ENCODE measurements at places on chromosomes 12 and 14.
A peak's percentile ranks its signal among the peaks of the same experiment; 100 is the strongest.

GRCh38 chr12:80272387-80272915 lies 171.6 kb upstream of the PTPRQ start:
- no peak for DNase-seq

DNA sequence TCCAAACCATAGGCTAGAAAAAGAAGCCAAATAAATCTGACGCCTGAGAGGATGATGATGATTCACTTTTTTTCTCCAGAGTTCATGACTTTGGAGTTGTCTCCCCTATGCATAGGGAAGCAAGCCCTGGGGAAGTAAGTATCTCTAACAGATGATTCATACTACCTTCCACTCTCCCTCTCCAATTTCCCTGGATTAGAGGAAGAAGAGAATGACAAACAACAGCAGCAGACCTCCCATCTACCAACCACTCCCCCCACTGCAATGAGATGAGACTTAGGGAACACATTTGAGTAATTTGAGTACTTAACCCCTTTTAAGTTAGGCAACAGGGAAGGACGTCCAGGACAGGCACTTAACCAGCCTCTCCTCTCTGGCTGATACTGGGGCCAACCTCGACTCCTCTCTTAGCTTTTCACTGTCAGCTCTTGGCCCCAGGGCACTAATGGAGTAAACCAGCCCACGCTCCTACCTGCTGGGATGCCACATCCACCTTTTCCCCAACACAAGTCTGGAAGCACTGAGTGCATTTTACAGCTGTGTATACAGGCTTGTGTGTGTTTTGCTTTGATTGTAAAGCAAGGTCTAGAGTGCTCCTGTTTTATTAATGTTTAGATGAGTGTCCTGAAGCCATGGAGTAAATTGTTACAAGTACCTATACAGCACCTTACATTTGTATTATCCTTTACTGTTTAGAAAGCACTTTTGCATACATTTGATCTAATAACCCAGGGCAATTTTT lies 180.7 kb downstream of the PHLDA1 start:
- peak; percentile 81 for DNase-seq

GRCh38 chr14:60249321-60250256 lies 568 bp downstream of the PPM1A start:
- DNase-seq = peak; percentile 67

DNA sequence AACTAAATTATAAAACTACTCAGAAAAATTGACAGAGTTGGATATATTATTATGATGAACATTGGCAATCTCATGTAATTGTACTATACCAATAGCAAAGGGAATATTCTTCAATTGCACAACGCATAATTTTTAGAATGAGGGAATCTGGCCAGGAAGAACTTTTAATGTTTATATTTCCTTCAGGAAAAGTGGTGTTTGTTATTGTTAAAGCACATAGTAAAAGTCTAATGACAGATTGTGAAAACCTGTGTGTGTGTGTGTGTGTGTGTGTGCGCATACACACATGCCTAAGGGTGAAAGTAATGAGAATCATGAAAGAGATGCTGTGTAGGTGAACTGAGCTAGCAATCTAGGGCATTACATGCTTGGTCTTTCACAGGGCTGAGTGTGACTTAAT lies 877.7 kb downstream of the SLC6A15 start:
- no peak for DNase-seq

DNA sequence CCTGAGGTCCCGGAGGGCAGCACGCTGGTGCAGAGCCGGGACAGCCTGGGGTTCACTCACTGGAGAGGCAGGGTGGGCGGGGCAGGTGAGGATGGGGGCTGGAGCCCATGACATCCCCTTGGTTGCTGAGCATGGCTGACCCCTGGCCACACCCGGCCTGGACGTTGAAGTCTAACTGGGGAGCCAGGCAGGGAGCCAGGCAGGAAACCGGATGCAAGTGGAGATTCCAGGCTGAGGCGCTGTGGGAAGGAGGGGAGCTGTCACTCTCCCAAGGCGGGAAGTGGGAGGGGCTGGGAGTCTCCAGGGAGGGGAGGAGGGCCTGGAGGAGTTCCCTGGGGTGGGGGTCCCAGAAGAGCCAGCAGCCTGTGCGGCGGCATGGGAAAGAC lies 7.7 kb upstream of the INF2 start:
- peak; percentile 92 for DNase-seq

- peak; percentile 2 for DNase-seq
Measured at GRCh38 chr12:45732936-45733335, 3.4 kb downstream of the ARID2 start.

DNA sequence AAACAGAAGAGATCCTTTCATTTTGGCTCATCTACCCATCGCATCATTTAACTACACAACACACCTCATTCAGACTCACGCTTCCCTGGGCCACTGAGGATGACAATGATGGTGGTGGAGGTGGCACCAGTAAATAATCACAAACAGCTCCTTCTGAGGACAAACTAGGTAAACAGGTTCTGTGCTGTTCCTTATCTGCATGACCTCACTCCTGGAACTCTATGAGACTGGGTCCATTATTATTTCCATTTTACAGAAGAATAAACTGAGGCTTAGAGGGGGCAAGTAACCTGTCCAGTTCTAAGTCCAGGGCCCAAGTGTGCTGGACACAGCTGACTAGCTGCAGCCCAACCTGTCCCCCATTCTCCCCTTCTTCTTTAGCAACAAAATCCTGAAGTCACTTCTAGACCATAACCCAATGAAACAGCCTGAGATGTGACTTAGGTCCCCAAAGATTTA lies 50.4 kb downstream of the ITPK1 start:
- no peak for DNase-seq

GRCh38 chr14:93249128-93249831 lies 42.2 kb downstream of the UBR7 start:
- DNase-seq = no peak

DNA sequence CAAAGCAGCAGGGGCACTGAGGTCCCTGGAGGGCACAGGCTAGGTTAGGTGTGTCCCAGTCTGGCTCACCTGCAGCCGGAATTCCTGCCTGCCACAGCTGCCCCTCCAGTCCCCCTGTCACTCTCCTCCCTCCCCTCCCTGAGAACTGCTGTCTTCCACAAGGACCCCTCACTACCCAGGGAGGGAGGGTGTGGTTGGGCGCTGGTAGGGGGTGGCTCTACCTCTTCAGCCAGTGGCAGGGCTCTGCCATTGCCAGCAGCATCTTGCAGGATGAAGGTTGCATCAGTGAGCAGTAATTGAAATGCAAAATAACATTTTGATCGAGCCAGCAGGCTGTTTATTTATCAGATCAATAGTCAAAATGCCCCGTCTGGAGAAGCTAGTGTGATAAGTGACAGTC lies 45.7 kb downstream of the ESRRB start:
- no peak for DNase-seq

DNA sequence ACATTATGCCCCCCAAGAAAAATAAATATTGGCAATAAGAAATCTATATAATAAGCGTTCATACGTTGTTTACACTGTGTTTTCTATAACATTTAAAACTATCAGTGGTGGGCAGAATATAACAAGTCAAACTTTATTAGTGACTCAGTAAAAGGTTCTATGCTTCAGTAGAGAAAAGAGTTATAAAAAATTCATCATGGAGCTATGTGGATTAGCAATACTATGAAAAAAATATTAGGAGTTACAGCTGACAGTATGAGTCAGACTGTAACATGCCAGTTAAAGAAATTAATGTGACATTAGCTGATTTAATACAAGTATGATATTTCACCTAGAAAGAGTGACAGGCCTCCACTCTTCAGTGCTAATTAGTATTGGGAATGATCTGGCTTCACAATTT lies 125.1 kb upstream of the GARIN6 start:
- no peak for DNase-seq

- no peak for DNase-seq
Measured at GRCh38 chr12:118060301-118061010, 523 bp downstream of the WSB2 start.

GRCh38 chr12:93982771-93983315 lies 165.5 kb upstream of the PLXNC1 start:
- peak; percentile 54 for DNase-seq

GRCh38 chr14:54278087-54278486 lies 118.7 kb upstream of the CDKN3 start:
- DNase-seq = no peak

DNA sequence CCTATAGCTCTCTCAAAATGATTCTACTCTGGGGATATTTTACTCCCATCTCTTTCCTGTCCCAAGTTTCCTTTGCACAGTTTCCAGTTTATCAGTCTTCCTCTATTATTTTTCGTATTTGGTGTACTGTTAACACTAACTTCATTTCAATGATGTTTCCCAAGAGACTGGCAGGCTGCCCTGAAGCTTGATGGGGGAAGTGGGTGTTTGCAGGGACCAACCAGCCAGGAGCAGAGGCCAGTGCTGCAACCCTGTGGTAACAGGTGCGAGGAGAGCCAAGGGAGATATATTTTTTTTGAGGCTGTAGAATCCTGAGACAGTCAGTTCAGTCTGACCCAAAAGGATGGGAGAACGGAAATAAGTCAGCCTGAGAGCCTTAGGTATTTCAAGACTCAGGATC lies 11.8 kb upstream of the CEBPE start:
- peak; percentile 74 for DNase-seq

DNA sequence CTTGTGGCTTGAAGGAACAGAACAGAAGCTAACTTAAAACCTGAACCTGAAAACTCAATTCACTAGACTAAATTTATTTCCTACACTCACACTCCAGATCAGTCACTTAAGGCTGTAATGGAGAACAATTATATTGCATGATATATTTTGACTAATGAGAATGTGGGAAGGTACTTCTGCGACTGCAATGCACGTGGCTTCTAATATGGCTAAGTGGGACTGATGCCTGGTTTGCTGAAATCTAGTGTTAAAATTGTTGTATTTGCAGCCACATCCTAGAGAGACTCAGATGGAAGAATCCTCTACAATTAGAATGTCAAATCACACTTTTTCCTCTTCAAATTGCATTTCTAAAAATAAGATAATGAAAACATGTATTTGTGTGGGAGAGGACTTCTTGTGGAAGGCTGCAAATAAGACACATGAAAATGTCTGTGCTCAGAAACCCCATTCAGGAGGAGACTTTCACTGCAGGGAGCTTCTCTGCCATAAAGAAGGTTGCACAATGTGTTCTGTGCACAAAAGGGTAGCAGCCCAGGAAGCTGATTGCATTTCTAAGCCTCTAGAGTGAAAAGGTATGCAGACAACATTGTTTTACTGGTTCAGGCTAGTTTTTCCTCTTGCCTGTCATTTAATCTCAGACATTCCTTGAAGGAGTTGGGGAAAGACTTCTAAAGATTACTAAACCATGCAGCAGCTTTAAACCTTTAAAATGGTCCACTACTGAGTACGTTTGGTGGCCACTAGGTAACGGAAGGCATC lies 224.3 kb downstream of the NEDD1 start:
- no peak for DNase-seq

GRCh38 chr14:50967790-50968189 lies 23.5 kb upstream of the PYGL start:
- no peak for DNase-seq

DNA sequence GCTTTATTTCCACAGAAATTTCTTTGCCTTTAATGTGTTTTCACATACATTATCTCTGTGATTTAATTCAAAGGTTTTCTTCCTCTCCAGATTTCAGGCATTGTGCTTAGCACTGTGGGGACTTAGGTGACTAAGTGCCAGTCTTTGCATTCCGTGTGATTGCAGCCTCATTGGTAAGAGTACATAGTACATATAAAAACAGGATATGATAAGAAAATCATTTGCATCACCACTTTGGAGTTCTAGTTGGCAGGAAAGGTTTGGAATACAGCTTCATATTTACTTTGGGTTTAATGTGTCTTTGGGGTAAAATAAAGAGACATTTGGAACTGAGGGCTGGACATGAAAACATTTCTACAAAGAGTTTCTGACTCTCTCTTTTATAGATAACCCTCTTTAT lies 37.8 kb upstream of the C12orf75 start:
- no peak for DNase-seq

DNA sequence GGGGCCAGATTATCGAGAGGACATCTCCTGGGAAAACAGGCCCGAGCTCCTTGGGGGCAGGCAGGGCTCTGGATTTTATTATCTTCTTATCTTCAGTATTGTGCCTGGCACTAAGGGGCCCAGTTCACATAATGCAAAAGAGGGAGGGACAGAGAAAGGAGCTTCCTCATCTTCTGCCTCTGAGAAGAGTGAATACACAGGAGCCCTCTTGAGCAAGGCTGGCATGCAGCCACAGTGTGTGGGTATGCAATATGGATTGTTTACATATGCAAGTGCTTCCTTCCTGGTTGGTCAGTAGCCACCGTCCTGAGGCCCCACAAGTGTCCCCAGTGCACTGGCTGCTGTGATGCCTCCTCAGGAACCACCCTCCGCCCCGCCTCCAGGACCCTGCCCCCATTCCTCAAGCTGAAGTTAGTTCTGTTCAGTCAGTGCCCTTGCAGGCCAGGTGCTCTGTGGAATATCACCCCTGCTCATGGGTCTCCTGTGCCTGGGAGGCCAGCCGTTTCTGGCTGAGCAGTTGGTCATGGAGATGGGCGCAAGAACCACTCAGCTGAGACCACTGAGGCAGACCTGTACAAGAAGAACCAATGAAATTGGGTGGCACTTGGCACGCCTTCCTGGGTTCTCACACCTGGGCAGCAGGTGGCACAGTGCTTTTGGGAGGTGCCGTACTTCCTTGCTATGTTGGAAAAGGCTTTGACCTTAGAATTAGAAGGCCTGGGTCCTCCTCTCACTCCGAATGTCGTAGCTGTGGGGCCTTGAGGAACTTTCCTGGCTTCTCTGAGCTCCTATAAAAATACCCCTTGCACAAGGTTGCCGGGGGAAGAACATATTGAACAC lies 35.1 kb upstream of the ACTN1 start:
- DNase-seq = peak; percentile 93

DNA sequence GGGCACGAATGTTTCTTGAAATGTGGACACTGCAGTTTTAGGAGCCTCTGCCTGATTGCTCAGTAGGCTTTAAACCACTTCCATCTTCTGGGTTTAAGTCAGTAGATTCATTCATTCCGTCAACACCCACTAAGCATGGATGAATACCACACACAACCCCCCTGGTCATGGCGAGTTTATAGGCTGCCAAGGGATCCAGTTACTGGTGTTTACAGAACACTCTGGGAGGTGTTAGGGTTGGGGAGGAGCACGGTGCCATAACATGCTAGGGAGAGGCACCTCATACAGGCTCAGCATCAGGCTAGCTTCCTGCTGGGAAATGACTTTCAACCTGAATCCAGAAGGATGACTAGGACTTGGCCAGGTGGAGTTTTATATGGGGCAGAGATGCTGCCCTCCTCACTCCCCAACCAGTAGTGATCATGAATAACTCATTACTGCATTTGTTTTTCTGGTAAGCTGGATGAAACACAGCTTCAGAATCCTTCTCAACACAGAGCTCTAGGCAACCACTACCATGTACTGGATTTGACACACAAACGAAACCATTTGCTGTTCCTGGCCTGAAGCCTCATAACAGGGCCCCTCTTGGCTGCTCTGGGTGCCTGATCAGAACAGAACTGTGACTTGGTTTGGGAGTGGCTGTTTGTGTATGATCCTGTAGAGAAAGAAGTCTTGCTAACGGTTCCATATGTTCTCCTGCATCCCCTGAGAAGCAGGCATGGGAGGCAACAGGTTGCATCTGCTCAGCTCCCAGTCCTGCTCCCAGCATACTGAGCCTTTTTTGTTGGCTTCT lies 47.9 kb downstream of the FBXW8 start:
- no peak for DNase-seq
